ENCODE measurements at places on chromosomes 6 and 20.

DNA sequence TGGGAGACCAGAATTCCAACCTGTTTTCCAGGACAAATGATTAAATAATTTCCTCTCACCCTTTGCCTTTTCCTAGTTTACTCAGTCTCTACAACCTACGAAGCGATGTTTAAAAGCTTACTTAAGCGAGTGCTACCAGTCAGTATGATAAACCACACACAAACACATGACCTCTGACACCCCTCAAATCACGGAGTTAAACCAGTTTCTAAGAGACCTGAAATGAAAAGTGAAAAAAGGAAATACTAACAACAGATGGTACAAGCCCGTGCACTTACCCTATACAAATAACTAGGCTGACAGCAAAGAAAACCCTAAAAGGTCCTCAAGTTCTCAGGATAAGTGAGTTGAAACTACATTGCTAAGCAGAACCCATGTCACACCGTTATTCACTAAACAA lies 7.7 kb downstream of the TNFRSF21 start:
- DNase-seq: no peak

GRCh38 chr6:119384444-119384843 lies 34.9 kb upstream of the MAN1A1 start:
- no peak for DNase-seq

DNA sequence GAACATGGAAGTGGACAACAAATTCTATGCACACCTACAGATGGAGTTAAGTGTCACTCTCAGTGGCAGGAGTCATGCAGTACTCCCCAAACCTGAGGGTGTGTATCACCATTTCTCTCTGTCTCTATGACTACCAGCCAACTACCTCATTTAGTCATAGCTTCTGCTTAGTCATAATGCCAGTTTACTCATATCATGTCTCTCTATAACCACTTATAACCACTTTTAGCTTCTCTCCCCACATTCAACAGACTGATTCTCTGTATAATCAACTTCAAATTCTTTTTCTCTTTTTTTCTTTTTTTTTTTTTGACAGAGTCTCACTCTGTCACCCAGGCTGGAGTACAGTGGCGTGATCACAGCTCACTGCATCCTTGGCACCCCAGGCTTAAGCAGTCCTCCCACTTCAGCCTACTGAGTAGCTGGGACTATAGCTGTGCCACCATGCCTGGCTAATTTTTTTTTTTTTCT lies 13.8 kb upstream of the GTF3C6 start:
- DNase-seq: no peak

DNA sequence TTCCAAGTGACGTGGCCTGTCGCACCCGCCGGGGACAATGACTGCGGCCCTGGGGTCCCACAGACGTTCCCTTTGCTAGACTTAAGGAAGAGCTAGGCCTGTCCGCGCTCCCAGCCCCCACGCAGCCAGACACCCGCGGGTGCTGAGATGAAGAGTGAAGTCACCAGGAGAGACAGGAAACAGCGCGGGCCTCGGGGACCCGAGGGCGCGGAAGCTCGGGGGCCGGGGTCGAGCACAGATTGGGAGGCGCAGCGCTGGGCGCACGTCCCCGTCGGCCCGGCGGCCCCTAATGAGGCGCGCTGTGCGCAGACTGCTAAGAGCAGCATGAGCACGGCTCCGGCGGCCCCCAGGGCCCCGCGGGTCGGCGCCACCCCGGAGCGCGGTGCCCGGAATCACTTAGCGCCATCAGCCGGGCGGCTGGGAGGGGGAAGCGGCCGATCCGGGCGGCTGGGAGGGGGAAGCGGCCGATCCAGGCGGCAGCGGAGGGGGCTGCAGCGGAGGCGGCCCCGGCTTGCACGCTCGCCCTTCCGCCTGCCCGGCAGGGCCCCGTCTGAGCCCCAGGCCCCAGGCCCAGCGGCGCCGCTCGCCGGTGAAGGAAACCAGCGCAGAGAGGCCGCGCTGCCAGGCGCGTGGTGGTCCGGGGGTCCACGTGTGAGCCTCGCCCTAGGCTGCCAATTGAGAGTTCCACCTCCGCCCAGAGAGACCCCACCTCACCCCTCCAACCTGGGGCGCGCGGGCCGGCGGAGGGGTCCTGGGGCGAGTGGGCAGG lies 8.3 kb upstream of the AVP start:
- no peak for DNase-seq

DNA sequence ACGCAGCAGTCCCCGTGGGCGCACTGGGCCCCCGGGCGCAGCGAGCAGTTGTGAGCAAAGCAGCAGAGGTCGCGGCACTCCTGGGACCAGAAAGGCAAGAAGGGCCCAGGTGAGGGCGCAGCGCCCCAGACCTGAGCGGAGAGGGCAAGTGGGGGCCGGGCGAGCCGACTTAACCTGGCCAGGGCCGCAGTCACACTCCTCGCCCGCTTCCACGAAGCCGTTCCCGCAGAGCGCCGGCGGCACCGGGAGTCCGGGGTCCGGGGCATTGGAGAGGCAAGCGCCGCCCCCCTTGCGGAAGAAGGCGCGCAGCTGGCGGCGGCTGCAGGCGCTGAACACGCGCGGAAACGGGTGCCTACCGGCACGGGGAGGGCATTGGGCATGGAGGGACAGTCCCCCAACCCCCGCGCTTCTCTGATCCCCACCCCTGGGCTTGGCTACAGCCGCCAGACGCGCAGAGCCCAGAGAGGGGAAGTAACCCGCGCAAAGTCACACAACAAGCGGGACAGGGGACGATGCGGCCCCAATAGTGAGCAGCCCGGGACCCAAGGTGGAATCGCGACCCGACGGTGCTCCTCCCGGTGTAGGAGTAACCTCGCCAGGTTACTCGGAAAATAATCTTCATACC lies 9.2 kb downstream of the ADAM33 start:
- DNase-seq: no peak

GRCh38 chr6:68158256-68158655 lies 476.8 kb upstream of the ADGRB3 start:
- no peak for DNase-seq

DNA sequence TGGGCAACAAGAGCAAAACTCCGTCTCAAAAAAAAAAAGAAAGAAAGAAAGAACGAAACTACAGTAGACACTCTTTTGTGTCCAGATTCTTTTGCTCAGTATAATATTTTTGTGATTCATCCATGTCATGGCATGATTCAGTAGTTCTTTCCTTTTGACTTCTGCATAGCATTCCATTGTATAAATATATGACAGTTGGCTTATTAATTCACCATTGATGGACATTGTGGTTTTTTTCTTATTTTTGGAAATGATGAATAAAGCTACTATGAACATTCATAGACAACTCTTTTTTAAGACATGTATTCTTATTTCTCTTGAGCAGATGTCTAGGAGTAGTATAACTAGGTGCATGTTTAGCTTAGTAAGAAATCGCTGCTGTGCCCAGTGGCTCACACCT lies 10.3 kb upstream of the IER3 start:
- no peak for DNase-seq

- no peak for DNase-seq
Observed at GRCh38 chr6:56683882-56684281, 41.2 kb upstream of the DST start.

GRCh38 chr6:129491436-129491835 lies 218.5 kb downstream of the ARHGAP18 start:
- no peak for DNase-seq

GRCh38 chr20:21705575-21706260 lies at the start of gene PAX1:
Gene PAX1 (plus strand): TSS chr20:21705664. CDS start chr20:21705713, 49 bp downstream.
- no peak for DNase-seq

- no peak for DNase-seq
Observed at GRCh38 chr6:133463790-133464189, 222.6 kb downstream of the EYA4 start.

DNA sequence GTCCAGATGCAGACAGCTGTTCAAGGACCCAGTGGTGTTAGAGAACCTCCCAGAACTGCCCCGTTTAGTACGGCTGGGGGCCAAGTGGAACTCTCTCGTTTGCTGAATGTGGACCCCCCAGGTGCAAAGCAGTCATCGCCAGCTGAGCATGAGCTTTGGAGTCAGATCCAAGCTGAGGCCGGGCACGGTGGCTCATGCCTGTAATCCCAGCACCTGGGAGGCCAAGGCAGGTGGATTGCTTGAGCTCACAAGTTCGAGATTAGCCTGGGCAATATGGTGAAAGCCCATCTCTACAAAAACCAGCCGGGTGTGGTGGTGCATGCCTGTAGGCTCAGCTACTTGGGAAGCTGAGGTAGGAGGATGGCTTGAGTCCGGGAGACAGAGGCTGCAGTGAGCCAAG lies 29.7 kb downstream of the FOXC1 start:
- no peak for DNase-seq

DNA sequence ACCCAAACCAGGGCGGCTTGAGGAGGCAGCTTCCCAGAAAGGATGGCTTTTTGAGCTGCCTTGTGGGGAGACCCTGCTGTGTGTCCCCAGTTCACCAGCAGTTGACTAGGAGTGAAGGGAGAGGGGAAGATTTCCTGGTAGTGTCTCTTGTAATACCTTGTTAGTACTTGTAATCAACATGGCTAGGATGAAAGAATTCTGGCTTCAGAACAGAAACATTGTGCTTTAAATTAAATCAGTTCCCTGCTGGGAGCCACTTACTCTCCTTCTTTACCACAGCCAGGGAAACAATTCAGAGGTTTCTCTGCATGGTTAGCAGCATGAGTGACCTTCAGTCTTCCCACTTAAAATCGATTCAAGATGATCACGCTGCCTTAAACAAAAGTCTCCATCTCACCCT lies 525.4 kb upstream of the ID4 start:
- DNase-seq: no peak

DNA sequence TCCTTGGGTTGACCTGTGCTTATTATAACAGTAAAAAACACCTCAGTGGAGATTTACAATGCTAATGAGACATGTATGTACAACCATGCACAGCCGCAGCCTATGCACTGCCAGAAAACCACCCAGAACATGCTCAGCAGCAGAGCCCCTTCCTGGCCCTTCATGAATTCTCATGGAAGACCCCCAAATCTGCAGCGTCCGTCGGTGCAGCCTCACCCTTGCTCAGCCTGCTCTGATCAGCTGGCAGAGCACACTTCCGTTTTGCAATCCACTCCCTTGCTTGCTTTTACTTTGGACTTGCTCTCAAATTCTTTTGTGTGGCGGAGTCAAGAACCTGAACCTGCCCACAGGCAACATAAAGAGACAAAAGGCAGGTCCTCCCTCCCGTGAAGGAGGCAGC lies 378.2 kb upstream of the SULF2 start:
- no peak for DNase-seq

DNA sequence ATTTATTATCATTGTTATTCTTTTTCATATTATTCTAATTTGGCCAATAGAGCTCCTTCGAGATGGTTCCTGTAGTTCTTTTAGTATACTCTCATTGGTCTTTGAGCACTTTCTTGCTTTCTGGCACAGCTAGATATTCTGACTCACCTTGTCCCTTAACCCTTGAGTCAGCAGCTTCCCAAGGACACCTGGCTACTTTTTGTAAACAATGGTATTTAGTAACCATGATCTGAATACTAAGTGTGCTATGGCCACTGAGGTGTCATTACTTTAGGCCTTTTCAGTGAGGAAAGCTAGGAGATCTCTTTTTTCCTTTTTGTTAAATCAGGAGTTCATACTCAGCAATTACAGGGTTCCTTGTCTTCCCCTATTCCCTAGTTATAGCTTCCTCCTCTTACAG lies 126.5 kb upstream of the CITED2 start:
- DNase-seq: no peak

- DNase-seq: no peak
Observed at GRCh38 chr20:3551681-3552434, 81.0 kb downstream of the ATRN start.

- no peak for DNase-seq
Observed at GRCh38 chr6:101845621-101846020, 452.1 kb downstream of the GRIK2 start.

DNA sequence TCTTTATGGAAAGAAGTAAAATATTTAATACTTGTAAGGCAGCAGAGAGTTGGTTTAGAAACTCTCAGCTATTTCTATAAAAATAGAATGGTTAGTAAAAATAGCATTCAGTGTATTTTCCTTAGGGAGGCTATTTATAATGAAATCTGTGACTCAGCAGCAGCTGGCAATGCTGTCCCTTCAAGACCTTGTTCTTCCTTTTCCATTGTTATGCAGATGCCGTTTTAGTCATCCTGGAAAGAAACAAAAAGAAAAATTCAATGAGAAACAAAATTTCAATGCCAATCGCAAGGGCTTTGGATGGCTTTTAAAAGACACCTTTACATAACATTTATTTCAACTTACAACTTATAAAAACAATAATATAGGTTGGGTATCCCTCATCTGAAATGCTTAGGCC lies 17.5 kb downstream of the MPC1 start:
- DNase-seq: no peak

DNA sequence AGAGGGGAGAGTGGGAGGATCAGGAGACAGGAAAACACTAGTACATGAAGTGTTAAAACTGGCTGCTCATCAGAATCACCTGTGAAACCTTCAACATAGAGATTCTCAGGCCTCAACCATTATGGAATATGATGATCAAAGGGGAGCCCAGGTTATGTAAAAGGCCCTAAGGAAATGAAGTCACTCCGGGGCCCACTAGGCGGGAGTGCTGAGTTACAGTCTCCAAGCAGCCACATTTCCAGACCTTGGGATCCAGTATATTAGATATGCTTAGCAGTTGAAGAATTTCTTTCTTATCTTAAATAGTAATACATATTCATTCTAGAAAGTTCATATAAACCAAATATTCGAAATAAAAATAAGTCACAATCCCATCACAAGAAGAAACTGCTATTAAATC lies 476.3 kb downstream of the PRKN start:
- no peak for DNase-seq

DNA sequence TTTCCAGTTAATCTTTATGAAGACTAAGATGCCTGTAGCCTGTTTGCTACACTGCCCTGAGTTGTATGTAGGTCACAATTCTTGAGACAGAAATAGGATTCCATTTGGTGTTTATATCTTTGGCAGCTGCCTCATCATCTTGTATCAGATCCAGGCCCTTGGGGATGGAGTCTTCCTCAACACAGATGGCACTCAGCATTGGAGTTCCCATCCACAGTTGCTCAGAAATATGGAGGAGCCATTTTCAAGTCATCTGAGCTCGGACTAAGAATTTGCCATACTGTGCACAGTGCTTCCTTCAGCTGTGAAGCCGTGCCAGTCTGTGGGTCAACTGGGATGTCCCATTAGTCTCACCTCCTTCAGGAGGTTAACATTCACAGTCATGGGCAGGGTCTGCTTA lies 156.6 kb downstream of the ZDHHC14 start:
- DNase-seq: no peak

- no peak for DNase-seq
Observed at GRCh38 chr6:134584847-134585516, 267.1 kb upstream of the SGK1 start.

Data from NCI-H1417 treated with DMSO at 0.1 percent for 48 hours (cell line).